Fibroblast of lung (primary cell): ENCODE measurements at places on chromosomes 16 and 17.

DNA sequence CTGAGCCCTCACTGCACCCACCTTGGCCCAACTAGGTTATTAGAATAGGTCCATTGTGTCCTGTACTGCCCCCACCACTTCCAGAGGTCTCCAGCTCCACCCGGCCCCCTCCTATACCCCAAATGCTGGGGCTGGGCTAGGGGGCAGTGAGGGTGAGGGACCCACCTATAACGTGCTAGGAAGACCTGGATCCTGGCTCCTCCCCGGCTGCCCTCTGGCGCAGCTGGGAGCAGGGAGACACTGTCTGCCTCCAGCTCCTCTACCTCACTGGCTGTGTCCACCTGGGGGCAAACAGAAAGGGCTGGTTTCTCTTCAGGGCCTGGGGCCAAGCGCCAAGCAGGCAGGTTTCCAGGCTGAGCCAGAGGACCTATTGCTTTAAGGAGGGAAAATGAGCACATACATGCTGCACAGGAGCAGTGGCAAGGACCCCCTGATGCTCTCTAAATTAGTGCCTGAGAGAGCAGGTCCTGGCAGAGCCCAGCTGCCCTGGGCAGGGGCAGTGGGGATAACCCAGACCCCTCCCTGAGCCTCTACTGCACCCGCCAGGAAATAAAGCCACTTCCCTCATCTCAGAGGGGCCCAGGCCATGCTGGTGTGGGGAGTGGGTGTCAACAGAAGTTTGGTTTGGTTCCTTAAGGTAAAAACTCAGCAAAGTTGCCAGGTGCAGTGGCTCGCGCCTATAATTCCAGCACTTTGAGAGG lies 12.2 kb downstream of the TSPOAP1 start:
- DNase-seq = no peak

DNA sequence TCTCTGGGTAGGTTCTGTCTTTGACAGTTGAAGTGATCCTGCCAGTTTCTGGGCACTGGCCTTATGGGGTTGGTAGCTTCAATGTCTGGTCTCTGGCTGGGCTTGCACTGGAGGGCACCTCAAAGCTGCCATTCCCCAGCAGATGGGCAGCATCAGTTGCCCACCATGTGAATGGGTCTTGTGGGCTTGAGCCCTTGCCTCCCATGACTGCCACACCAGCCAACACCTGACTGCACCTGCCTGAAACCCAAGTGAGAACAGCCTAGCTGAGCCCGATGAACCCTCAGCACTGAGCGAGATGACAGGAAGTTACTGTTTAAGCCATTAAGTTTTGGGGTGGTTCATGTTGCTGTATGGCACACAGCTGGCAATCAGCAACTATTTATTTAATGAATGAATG lies 69.1 kb upstream of the AXIN2 start:
- DNase-seq = no peak

DNA sequence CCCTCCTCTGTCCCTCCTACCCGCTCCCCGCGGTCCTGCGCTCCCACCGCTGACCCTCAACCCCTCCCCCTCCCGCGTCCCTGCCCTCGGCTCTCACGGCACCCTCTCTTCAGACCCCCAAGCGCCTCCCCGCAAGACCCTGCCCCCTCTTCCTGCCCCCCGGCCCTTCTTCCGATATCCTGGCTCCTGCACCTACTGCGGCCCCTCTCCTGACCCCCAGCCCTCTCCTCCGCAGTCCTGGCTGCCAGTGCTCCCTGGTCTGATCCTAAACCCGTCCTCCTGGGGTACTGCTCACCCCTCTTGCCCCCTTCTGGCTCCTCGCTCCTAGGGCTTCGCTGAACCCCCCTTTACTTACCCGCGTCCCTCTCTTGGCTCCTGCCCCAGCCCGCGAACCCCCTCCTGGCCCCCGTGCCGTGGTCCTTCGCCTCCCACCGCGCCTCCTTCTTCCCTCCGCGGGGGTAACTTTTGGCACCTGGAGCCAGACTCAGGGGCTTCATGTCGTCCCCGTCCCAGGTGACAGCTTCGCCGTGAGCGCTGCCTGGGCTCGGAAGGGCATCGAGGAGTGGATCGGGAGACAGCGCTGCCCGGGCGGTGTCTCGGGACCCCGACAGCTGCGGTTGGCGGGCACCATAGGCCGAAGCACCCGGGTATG lies 839 bp downstream of the NKD1 start:
- no peak for DNase-seq

DNA sequence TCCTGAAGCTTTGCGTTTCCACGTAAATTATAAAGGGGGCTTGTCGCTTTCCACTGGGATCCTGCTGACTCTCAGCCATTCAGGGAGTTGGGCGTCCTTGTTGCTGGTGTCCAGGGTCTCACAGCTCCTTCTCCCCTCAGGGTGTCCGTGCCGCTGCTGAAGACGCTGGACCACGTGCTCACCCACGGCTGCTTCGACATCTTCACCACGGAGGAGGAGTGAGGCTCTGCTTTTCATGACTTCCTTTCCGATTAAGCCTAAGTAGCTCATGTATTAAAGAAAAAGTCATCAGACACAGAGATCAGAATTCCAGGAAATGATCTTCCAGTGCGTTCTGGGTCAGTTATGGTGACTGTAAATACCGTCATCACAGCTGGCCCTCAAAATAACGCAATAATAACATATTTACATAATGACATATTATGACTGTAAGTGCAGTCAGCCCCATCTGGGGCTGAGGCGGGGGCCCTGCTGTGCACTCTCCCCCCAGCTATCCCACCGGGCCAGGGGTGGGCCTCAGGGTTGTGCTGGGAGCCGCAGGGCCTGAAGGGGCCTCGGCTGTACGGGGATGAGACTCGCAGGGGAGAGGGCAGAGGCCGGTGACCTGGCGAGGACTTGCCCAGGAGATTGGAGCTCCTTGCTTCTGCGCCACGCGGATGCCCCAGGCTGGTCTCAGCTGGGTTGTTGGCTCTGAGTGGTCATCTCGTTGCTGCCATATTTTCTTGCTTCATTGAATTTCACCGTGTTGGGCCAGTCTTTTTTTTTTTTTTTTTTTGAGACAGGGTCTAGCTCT lies 92.9 kb upstream of the ZNF750 start:
- DNase-seq = peak; percentile 71

DNA sequence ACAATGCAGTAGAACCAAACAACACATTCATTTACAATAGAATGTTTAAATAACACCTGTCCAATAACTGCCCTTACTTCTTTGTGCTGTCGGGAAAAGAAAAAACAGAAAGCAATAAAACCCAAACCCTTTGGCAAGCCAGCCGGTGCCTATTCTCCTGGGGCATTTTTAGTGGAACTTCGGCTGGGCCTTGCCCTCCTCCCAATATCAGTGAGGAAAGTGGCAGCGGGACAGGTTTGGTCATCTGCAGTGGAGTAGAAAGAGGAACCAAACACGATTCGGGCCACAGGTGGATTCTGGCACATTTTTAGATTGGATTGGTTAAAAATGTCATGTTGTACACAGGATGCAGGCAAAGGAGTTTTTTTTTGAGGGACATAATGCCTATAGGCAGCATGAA lies 32.0 kb downstream of the PSME3IP1 start:
- no peak for DNase-seq

GRCh38 chr17:10631048-10631700 lies 25.9 kb downstream of the MYH3 start:
- no peak for DNase-seq

GRCh38 chr17:36657763-36658490 lies 56.5 kb downstream of the MRM1 start:
- DNase-seq = no peak

DNA sequence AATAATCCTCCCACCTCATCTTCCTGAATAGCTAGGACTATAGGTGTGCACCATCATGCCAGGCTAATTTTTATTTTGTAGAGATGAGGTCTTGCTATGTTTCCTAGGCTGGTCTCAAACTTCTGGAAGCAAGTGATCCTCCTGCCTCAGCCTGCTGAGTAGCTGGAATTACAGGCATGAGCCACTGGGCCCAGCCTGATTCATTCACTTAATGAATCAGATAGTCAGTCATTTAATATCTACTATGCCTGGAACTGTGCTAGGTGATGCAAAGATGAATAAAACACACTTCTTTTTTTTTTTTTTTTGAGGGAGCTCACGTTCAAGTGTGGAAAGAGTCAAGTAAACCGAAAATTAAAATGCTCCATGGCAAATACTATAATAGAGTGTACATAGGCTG lies 39.4 kb downstream of the EFCAB13 start:
- no peak for DNase-seq

- DNase-seq = no peak
These were observed 578 bp downstream of the MYCBPAP start for GRCh38 chr17:50508573-50509460.

- no peak for DNase-seq
These were observed 17.5 kb upstream of the MYO18A start for GRCh38 chr17:29197516-29198272.

DNA sequence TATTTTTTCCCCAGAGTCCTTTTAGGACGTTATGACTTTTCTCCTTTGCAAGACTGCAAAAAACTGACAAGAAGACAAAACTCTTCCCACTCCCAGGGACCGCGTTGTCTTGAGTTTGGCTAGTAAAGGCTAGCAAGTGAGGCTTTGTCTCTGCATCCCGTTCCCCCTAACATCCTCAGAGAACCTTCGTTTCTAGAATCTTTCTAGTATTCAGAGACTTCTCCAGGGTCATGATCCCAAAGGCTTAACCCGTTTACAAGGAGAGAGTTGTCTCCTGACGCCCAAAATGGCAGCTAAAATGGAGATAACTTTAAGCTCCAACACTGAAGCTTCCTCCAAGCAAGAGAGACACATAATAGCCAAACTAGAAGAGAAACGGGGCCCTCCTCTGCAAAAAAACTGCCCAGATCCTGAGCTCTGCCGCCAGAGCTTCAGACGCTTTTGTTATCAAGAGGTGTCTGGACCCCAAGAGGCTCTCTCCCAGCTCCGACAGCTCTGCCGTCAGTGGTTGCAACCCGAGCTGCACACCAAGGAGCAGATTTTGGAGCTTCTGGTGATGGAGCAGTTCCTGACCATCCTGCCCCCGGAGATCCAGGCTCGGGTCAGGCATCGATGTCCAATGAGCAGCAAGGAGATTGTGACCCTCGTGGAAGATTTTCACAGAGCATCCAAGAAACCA lies 843 bp downstream of the ZNF174 start:
- peak; percentile 6 for DNase-seq

GRCh38 chr16:15642557-15643047 lies 352 bp downstream of the MARF1 start:
- DNase-seq = peak; percentile 34

DNA sequence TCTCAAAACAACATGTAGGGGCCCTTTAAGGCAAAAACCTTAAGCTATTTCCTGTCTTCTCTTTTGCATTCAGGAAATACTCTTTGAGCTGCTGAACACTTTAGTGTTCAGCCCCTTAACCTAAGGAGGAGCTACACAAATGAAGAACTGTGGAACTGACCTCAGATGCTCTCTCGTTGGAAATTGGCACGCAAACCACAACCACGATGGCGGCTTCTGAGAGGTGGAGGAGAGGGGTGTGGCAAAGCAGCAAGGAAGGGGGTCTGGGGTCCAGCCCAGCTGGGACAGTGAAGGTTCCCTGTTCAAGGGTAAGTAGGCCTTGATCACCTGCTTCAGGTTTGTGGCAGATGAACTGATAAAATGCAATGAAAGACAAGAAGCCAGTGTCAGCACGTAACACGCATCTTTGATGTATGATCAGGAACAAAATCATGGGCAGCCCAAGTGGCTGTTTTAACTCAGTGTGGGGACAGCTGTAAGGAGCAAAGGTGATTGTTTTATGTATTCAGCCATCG lies 291.6 kb upstream of the TNRC6C start:
- no peak for DNase-seq

- DNase-seq = no peak
These were observed 1.6 kb downstream of the SPIRE2 start for GRCh38 chr16:89829630-89830437.

DNA sequence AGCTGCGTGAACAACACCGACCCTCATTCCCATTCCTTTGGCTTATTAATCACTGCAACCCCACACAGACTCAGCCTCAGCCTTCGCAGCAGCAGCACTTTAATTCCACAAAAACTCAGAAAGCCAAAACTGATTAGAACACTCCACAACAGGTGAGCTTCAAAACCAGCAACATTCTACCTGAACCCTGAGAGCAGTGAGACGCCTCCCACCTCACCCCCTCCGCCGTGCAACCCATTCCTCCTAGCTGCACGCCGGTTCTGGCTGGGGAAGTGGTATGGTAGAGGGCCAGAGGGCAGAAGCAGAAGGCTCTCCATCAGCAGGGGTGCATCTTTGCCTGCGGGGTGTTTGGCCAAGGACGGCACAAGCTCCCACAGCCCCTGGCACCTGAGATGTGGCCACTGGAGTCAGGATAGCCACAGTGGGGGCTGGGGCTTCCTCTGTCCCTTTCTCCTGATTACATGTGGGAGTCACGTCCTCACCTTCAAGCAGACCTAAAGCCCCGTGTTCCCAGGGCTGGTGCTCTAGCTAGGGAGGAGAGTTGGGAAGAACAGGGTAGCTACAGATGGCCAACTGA lies 1.6 kb downstream of the BORCS6 start:
- DNase-seq = no peak

- DNase-seq = peak; percentile 18
These were observed 13.5 kb downstream of the SPPL2C start for GRCh38 chr17:45857977-45858708.

GRCh38 chr16:28602529-28602928 lies 5.7 kb upstream of the SULT1A2 start:
- no peak for DNase-seq

DNA sequence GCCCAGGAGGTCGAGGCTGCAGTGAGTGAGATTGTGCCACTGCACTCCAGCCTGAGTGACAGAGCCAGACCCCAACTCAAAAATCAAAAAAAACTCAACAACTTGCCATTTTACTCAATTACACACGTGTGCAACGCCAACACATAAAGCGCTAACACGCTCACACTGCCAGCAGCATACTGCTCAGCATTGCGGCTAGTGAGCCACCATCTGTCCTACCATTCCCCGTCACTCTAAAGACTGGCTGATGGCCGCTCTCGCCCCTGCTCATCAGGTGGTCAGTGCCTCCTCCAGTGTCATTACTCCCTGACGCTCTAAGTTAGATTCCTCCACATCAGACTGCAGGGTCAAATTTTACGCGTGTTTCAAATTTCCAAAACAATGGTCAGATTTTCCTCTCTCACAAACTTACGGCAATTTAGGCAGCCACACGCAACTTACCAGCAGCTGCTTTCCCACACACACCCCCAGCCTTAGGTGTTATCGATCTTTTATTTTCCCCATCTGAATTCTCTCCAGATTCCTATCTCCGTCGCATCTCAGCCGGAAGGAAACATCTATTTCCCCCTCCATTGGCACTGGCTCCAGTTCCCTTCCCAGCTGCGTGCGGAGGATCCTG lies 240.8 kb downstream of the C16orf95 start:
- no peak for DNase-seq

GRCh38 chr16:47713225-47713595 lies 252.1 kb downstream of the PHKB start:
- peak; percentile 93 for DNase-seq

- no peak for DNase-seq
These were observed 290.6 kb upstream of the CCL2 start for GRCh38 chr17:33964344-33964979.

DNA sequence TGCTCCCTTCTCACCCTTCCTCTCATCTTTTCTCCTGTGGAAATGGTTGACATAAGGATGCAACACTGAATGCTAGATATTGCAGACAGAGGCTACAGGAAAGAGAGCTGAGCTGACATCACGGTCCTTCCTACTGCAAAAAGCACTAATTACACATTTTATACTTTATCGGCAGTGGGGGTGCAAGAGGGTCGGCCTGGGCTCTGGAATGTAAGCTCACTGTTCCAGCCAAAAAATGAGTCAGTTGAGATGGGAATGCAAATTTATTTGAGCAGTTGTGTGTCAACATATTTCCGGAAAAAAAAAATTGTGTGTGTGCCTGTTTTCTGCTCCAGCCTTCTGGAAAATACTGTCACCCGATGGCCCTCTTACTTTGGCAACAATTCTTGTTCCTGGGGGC lies 14.1 kb upstream of the MRTFB start:
- DNase-seq = peak; percentile 77
